HT-29 (cell line): ENCODE measurements at places on chromosomes 6 and 20. TPM values are rescaled to one million over a fixed set of nuclear protein-coding genes. Genes with fewer than 3 reads are reported as not detected.

- DNase-seq, result no peak
These were observed 195.9 kb downstream of the CDH4 start for GRCh38 chr20:61447952-61448351.

- DNase-seq, result no peak
These were observed 83.8 kb downstream of the UST start for GRCh38 chr6:148830614-148831013.

GRCh38 chr6:116568821-116569755 is 2.2 kb upstream of the RWDD1 start:
- no peak for DNase-seq

TSHZ2 gene
- total RNA-seq, result 0.05 and 0.81 TPM in 2 replicates
